SK-N-SH treated with all-trans-retinoic acid at 6 μM for 48 hours (cell line): ENCODE measurements at places on chromosomes 7 and 10.
A peak's percentile ranks its signal among the peaks of the same experiment; 100 is the strongest.

GRCh38 chr7:23183279-23184012 is 1.6 kb downstream of the NUP42 start:
- no peak for ATAC-seq

GRCh38 chr7:122260336-122260735 is 44.2 kb downstream of the FEZF1 start:
- ATAC-seq = no peak

- ATAC-seq = no peak
Measured at GRCh38 chr10:14588084-14588937, 186.4 kb downstream of the FAM107B start.

GRCh38 chr7:51369746-51370145 is 53.1 kb upstream of the COBL start:
- no peak for ATAC-seq

DNA sequence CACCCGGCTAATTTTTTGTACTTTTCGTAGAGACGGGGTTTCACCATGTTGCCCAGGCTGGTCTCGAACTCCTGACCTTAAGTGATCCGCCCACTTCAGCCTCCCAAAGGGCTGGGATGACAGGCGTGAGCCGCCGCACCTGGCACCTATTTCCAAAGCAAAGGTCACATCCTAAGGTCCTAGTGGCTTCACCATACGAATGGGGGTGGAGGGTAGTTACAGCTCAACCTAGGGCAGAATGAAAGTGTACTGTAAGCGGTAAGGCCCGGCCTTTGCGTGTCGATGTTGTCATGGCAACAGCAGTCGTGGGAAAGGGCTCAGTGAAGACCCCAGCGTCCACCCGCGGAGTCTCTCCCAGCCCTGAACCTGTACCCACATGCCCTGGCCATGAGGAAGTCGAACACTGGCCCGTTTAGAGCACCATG is 1.6 kb upstream of the COX19 start:
- ATAC-seq = no peak

DNA sequence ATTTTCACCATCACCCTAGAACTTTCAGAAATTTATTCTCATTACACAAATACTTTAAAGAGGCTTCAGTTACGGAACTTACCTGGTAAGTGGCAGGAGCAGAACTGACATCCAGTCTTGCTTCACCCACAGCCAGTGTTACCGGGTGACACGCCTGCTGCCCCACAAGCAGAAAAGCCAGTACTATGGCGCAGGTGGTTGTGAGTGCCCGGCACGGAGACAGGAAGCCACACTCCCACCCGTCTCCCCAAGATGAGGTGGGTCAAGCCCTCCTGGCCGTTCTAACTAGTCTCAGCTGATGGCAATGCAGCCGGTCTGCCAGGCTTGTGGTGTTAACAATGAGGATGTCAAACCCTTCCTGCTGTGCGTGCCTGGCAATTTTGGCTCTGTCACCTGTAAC is 86.9 kb downstream of the PROSER2 start:
- no peak for ATAC-seq

GRCh38 chr7:98483276-98483963 is 82.5 kb upstream of the BAIAP2L1 start:
- ATAC-seq = no peak

DNA sequence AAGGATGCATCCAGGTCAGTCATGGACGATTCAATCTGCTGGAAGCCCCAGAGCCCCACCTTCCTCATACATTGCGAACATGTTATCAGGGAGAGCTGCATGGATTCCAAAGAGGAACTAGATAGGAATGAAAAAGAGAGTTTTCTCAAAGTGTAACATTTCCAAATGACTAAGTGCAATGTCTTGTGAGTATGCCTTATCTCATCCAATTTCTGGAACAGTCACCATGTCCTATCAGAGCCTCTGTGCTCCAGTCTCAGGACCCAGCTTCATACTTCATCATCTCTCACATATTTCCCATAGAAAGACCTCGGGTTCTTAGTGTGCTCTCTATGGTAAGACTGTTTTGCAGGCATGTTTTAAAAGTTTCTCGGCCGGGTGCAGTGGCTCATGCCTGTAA is 26.8 kb downstream of the ZC3HC1 start:
- ATAC-seq = no peak

DNA sequence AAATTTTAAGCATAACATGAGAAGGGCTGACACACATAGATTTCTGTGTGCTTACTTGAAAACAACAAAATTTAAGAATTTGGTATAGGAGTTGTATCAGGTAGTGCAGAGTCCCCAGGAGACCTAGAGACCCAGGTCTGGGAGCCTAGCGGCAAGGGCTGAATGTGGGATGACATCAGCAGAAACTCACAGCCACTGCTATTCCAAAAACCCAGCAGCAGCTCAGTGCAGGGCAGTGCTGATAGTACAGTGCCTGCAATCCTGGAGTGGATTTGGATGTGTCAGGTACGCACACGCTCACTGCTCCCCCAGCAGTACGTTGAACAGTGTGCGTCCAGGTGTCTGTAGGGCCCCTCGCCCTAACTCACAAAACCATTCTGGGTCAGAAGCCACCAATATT is 87.1 kb downstream of the EGFR start:
- ATAC-seq = peak; percentile 15; the same call in 2 of the 3 replicates

GRCh38 chr10:6953271-6953801 is 373.3 kb upstream of the PRKCQ start:
- ATAC-seq = no peak

GRCh38 chr10:70985824-70986622 is 97.7 kb upstream of the PCBD1 start:
- no peak for ATAC-seq

- ATAC-seq = peak; percentile 65; the same call in 2 of the 3 replicates
Measured at GRCh38 chr10:4391683-4392082, 434.3 kb upstream of the AKR1E2 start.

DNA sequence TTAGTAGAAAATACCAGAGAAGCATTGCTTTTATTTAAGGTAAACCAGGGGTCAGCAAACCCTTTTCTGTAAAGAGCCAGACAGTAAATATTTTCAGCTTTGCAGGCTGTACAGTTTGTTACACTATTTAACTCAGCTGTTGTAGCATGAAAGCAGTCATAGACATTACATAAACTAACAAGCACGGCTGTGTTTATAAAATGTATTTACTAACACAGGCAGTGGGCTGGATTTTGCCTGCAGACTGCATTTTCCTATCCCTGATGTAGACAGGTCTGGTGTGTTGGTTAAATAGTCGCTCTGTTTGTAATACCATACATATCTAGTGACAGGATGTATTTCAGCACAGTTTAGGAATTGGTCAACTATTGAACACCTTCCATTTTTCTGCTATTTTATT is 129.3 kb downstream of the ST7 start:
- no peak for ATAC-seq

- no peak for ATAC-seq
Measured at GRCh38 chr7:25756601-25757000, 395.4 kb upstream of the NFE2L3 start.

- ATAC-seq = peak; percentile 42
Measured at GRCh38 chr7:876972-877311, 588 bp downstream of the GET4 start.

DNA sequence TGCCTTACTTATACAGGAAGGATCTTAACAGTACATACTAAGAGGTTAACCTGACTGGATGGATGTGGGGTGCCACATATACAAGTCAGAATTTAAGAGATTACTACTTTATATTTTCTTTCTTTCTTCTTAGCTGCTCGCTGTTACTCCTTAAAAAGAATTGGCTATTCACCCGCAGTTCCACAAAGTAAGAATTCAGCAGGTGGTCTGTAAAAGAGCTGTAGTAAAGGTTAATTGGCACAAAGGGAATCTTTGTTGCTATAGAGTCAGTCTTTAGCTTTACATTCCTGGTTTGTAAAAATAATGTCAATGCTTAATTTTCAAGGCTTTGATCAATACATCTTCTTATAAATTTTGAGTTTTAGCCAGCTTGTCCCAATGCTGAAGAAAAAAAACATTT is 43.2 kb downstream of the RALA start:
- ATAC-seq = no peak

GRCh38 chr7:25482631-25483030 is 254.3 kb upstream of the NPVF start:
- no peak for ATAC-seq

GRCh38 chr7:27405780-27406179 is 163.2 kb downstream of the EVX1 start:
- ATAC-seq = no peak

DNA sequence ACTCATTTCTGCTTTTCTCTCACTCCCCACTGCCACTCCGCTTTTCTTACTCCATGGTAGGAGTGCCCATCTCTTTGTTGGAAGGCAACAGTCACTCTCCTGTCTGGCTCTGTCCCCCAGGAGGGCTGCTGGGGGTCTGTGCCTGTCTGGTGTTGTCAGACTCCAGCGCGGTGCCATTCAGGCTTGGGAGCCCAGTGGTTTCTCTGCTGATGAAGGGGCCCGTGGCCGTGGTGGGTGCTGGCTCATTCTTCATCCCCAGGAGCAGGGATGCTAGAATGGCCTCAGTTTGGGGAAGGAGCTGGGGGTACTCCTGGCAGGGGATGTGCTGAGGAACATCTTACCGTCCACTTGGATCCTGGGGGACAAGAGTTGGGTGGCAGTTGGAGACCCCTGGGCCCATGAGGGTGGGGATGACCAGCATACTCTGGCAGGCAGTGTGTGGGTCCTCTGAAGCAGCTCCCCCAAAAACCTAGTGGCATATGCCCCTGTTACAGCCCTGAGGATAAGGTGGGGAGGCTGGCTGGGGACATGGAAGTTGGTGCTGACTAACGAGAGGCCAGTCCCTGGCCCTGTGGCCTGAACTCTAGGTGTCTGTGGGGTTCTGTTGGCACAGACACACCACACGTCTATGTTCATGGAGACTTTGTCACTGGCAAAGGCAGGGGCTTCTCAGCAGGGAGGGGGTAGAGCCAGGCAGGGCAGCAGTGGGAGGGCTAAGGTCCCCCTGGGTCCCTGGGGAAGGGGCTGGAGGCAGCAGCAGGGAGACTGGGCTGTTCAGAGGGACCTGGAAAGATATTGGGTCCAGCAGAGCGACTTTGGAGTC is 102.8 kb upstream of the RET start:
- no peak for ATAC-seq

DNA sequence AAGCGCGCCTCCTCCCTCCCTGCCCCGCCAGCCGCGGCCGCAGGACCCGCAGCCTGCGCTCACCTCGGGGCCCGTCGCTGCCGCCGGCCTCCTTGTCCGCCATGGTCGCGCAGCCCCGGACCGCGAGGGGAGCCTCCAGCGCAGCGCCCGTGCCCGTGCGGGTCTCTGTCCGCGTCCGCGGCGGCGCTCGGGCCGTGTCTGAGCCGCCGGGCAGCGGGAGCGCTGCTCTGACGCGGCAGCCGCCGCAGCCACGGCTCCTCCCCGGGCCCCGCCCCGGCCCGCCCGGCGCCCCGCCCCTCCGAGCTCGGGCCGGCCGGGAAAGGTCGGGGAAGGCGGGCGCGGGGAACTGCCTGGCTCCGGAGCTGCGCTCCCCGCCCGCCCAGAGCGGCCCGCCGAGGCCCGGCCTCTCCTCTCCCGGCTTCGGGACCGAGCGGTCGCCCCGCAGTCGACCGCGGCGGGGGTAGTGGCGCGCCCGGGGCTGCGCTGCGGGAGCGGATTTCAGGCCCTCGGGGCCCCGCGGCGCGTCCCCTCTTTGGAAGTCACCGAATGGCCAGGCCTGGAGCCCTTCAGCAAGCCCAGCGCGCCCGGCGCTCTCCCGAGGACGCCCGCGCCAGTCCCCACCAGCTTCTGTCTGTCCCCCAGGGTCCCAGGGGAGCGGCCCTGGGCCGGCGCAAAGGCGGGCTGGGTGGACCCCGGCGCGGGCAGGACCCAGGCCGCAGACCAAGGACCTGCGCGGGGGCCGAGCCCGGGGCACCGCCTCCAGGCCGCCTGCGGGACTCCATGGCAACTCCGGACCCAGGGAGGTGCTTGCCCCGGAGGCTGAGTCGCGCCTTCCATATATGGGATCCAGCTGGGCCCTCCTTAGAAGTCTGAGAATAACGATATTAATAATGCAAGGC is at the start of gene HSPA12A:
TSS of gene HSPA12A (minus strand) at position 200 of the 899 bp plus-strand sequence. CDS start at position 103, 97 bp downstream.
- peak; percentile 90 for ATAC-seq

DNA sequence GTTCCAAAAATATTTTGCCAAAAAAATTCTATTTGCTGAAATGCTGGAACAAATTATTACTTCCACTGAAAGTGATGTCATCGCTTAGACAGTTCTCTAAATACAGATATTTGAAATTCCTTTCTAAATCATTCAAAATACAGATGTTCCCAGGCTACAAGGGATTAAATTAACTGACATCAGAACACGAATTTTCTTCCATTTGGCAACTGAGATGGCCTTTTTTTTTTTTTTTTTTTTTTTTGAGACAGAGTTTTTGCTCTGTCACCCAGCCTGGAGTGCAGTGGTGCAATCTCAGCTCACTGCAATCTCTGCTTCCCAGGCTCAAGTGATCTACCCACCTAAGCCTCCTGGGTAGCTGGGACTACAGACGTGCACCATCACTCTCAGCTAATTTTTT is 57.0 kb downstream of the P4HA1 start:
- peak; percentile 57 for ATAC-seq
